ENCODE measurements at places on chromosomes 5 and 9.

GRCh38 chr9:112774006-112774996 lies 23.7 kb downstream of the SNX30 start:
- no peak for DNase-seq

DNA sequence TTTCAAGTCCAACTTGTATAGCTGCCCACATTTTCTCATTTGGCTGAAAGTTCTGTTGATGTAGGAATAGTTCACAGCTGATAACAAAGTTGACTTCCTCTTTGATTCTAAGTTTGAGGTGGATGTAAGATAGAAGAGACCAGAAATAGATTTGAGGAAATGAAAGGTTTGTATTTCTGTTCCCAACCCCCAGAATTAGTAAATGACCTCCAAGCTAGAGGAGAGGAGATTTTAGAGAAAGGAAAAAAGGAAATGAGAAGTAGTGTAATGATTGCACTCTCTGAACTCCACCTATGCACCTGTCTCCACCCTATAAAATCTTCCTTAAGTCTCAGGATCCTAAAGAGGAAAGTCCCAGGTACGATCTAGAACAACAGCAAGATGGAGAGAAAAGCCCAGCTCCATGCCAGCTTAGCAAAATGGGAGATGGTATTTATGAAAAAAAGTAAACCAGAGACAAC lies 130.4 kb upstream of the POC5 start:
- no peak for DNase-seq

DNA sequence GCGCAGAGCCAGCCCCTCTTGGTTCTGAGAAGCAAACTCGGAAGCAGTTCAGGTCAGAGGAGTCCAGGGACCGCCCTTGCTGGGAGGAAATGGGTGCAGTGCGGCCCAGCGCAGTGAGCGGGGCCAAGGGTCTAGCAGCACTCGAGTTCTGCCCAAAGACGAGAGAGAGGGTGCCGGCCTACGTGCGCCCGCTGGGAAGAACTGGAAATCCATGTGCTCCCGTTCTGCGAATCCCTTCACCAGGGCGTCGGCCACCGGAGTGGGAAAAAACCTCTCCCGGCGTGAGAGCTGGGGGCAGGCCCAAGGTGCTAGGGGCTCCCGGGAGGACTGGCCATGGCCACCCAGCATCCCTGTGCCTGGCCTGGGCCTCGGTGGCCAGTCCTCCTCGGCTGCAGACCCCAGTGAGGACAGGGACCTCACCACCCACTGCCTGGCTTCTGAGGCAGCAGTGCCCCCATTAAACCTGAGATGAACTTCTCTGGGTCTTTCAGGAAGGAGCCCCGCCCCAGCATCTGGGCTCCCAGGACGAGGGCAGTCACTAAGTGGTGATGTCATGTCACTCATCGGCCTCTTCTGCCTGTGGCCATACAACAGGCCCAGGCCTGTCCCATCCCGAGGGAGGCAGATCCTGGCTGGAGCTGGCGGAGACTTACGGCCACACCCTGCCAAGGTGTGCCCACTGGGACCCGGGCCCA lies 10.6 kb downstream of the TMEM250 start:
- DNase-seq = peak; percentile 83

GRCh38 chr5:88269222-88269771 lies 652 bp upstream of the TMEM161B start:
- DNase-seq = no peak

DNA sequence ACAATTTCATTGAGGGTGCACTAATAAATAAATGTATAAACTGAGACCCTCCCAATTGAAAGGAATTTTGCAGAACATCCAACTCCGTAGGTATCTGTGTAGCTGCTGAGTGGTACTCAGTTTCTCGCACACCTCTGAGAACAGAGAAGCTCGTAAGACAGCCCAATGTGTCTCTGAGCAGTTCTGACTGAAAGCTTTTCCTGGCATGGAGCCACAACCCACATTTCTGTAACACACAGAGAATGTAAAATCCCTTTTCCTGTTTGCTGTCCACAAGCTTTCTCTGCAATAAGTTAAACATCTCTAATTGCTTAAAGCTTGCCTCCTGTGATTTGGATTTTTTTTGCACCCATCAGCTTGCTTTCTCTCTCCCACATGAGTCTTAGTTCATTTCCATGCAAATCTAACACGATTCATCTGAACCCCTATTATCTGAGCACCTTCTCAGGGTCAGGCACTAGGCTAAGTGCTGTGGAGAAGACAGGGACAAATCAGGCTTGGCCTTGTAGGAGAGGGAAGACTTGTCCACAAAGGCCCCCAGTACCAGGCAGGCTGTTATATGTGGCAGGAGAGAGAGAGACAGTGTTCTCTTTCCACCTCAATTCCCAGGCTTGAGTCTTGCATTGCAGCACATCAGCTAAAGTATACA lies 44.2 kb upstream of the COL15A1 start:
- no peak for DNase-seq

DNA sequence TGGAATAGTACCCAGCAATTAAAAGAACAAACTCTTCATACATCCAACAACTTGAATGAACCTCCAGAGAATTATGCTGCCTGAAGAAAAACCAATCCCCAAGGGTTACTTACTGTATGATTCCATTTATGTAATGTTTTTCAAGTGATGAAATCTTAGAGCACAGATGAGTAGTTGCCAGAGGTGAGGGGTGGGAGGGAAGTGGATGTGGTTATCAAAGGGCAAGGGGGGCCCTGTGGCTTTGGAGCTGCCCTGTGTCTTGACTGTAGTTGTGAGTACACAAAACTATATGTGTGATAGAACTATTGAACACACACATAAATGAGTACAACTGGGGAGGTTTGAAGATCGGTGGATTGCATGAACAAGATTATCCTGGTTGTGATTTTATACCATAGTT lies 115.8 kb upstream of the SLC25A48 start:
- no peak for DNase-seq

GRCh38 chr5:168941901-168942300 lies 359.0 kb downstream of the SLIT3 start:
- no peak for DNase-seq

DNA sequence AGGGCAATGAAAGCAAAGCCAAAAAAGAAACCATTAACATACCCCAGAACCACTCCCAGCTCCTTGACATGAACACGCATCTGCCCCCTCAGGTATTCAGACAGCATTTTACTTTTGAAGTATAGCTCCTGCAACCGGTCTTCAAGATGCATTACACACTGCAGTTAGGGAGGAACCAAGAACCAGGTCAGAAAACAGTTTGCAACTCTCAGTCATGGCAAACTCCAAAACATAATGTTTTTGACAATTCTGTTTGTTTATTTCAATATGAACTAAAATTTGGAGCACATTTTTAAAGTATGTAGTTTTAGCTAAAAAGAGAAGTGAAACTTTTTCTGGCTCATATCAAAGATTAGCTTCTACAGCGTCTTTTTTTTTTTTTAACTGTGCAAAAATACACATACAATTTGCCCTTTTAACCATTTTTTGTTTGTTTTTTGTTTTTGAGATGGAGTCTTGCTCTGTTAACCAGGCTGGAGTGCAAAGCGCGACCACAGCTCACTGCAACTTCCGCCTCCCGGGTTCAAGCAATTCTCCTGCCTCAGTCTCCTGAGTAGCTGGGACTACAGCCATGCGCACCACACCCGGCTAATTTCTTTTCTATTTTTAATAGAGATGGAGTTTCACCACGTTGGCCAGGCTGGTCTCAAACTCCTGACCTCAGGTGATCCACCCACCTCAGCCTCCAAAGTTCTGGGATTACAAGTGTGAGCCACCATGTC lies 12.2 kb upstream of the RAPGEF6 start:
- DNase-seq = no peak

DNA sequence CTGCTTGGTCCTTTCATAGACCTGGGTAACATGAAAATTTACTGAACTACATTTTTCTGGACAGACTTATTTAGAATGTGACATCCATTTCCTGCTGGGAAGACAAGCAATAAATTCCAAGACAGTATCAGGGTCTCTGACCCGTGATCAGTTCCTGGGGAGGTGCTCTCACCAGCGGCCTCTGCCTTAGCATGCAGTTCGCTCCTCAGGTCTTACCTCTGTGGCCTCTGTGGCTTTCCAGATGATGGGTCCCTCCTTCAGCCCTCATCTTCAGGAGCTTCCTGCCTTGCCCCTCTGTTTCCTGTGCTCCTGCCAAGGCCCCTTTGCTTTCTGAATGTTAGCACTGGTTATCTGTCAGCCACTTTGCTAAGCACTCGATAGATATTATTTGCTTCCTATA lies 66.4 kb downstream of the CMYA5 start:
- DNase-seq = no peak

DNA sequence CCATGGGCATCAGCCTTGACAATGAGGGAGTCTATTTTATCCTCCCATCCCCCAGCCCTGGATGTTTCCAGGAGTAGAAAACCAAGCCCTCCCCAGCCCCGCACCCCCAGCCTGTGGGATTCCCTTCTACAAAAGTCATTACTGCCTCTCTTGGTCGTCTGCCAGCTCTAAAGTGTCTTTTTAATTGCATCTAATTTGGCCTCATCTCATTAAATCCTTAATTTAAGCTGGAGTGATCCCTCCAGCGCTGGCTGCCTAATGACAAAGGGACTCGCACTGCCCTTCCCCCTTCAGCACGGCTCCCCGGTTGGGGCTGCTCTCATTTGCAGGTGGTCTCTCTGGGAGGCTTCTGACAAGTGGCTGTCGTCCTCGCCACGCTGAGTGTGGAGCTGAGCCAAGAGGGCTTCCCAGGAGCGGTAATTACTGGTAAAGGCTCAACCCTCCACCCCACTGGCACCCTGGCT lies 107.9 kb upstream of the ALDH1B1 start:
- DNase-seq = peak; percentile 5
